ENCODE measurements at places on chromosomes 5 and 9.

DNA sequence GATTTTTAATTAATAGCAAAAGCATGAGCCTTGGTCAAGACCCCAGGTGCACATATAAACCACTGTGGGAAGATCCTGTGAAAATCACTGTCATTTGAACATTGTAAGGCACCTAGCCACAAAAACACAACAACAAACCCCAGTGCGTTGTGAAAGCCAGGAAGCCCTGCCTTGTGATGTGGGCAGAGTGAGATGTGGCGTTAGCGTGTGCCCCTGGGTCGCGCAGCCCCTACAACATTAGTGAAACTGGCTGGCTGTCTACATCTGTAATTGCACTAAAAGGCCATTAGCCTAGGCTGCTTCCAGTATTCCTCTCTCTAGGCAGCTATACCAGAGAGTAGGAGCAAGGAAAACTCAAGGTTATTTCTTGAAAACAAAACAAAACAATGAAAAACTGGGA is 21.1 kb upstream of the PDZD2 start:
- DNase-seq: no peak

DNA sequence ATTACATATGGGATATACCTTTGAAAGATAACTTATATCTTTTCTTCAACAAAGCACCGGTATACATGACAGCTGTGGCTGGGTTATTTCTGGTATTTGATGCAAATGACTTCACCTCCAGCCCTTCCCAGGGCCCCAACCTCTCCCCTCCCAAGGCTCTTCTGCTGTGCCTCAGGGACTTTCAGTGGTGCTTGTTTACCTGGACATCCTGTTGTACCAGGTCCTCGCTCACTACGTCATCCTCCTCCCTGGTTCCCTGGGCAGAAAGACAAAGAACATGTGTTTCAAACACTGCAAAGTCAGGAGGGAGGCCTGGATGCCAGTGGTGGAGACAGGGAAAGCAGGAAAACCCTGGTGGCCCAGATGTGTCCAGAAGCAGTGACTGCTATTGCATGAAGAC is 23.4 kb downstream of the ANXA6 start:
- DNase-seq: no peak

GRCh38 chr9:33439731-33440130 is 7.7 kb downstream of the AQP3 start:
- no peak for DNase-seq

GRCh38 chr9:125988479-125989050 is 241.4 kb downstream of the PBX3 start:
- DNase-seq: no peak

DNA sequence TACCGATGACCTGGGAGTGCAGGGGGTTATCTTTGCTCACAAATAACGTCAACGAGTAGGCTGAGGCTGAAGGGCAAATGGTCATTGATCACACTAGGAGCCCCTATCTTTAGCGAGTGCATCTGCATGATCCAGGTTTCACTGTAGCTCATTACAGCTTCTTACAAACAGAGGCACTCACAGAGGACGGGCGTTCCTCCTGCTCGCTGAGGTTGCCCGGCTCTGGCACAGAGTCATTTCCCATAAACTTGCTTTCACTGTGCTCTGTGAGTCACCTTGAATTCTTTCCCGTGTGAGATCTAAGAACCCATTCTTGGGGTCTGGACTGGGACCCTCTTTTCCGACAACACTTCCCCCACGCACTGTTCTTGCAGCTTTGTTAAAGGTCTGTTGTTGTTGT is 1.9 kb upstream of the PAEP start:
- no peak for DNase-seq

- DNase-seq: no peak
Observed at GRCh38 chr9:98462310-98462709, 206.9 kb upstream of the TBC1D2 start.

- no peak for DNase-seq
Observed at GRCh38 chr9:19161257-19162025, 34.1 kb upstream of the PLIN2 start.
